ENCODE measurements at places on chromosomes 6 and 20. TPM values are rescaled to one million over a fixed set of nuclear protein-coding genes. Genes with fewer than 3 reads are reported as not detected.

TFAP2D gene
- total RNA-seq: not detected

TM9SF4 gene
- total RNA-seq: 54.8 TPM

- peaks cover 2% of the 10 kb centered on the region for H3K4me1 ChIP-seq
- no peak for DNase-seq
- no peak overlapping the region for H3K4me3 ChIP-seq
- H3K36me3 ChIP-seq: no peaks in the 10 kb centered on the region
- H3K27me3 ChIP-seq: peaks cover 3% of the 10 kb centered on the region
Measured at GRCh38 chr20:62786157-62786556, 10.1 kb upstream of the MRGBP start.

DNA sequence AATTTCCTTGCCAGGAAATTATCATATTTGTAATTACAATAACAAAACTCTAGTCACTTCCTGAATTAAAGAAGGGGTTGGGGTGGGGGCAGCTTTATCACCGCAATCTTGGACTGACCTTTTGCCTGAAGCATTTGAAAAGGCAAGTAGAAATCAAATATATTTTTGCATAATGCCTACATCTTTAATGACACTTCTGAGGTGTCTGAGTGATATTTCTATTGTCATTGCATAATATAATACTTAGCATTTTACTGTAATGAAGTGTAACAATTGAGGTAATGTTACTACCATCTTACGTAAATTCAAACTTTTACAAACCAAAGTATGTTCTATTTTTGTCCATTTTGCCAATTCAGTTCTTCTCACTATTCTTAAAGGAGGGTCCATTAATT is 65.2 kb downstream of the SYNE1 start:
- no peaks in the 10 kb centered on the region for H3K27me3 ChIP-seq
- no peak overlapping the region for H3K27ac ChIP-seq
- H3K36me3 ChIP-seq: peaks cover 9% of the 10 kb centered on the region

DNA sequence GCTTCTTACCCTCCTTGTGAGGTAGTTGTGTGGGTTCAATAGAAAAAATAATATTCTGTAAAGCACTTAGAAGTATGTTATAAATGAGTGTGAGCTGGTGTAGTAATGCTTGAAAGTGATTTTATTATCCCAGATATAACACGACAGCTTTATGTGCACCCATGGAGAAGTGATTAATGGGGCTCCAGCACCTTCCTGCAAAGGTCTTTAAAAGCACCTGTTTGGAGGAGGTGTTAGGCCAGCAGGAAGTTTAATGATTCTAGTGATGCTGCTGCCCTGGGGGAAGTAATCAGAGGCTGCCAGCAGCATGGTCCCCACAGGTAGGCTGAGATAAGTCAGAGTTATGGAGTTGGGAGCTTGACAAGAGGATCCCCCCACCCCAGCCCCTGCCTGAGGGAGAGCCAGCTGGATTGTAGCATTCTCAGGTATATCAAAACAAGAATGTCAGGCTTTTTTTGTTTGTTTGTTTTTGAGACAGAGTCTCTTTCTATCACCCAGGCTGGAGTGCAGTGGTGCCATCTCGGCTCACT is 166.3 kb downstream of the PHACTR1 start:
- DNase-seq: no peak
- no peak overlapping the region for H3K4me3 ChIP-seq
- no peaks in the 10 kb centered on the region for H3K36me3 ChIP-seq
- H3K27me3 ChIP-seq: peaks cover 5% of the 10 kb centered on the region
